ENCODE measurements at places on chromosomes 6 and 20.
A peak's percentile ranks its signal among the peaks of the same experiment; 100 is the strongest.

- DNase-seq: peak; percentile 64
Observed at GRCh38 chr6:160667639-160668481, 3.8 kb upstream of the LPA start.

- peak; percentile 41 for DNase-seq
Observed at GRCh38 chr6:8579372-8579771, 144.0 kb upstream of the SLC35B3 start.

- peak; percentile 73 for DNase-seq
Observed at GRCh38 chr20:64101731-64102621, 5.4 kb downstream of the NPBWR2 start.

- no peak for DNase-seq
Observed at GRCh38 chr6:144879436-144879835, 594.3 kb downstream of the UTRN start.

GRCh38 chr20:62276439-62276838 is 26.4 kb upstream of the ADRM1 start:
- no peak for DNase-seq

- peak; percentile 14 for DNase-seq
Observed at GRCh38 chr6:112563368-112563767, 216.2 kb downstream of the RFPL4B start.

- no peak for DNase-seq
Observed at GRCh38 chr6:109655761-109656262, 35.2 kb downstream of the AK9 start.

DNA sequence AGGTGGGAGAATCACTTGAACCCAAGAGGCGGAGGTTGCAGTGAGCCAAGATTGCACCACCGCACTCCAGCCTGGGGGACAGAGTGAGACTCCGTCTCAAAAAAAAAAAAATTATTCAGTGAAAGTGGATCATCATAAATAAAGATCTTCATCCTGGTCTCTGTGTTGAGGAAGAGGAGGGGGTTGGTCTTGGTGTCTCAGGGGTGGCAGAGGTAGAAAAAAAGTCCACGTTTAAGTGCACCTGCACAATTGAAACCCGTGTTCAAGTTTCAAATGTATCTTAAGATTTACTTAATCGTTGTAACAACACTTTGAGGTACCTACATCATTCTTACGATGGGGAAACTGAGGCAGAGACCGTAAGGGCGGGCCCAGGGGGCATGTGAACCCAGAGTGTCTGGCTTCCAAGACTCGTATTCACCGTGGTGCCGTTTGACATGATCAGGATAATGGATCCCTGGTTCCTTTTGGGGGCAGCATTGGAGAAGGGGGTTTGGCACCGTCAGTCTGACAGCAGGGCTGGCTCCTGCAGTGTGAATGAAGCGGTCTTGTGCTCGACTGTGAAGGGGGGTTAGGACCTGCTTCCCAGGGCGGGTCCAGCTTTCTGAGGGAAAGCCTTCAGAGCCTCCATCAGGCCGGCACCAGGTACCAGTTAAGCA is 32.9 kb upstream of the ID1 start:
- DNase-seq: peak; percentile 52

GRCh38 chr20:7889736-7890135 is 50.5 kb downstream of the HAO1 start:
- DNase-seq: no peak

- no peak for DNase-seq
Observed at GRCh38 chr20:17661121-17661744, 20.8 kb downstream of the RRBP1 start.

DNA sequence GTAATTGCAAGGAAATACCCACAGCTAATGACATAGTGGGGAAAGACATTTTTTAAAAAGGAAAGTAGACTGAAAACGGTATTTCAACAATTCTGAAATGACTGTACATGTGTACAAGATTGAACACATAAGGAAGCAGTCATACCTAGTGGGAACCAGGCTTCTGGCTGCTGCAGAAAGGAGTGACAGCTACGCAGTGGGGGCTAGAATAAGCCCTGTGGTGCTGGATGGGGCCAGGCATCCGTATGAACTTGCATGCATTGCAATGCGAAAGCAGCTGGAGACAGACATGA is 54.9 kb upstream of the GPR31 start:
- no peak for DNase-seq

DNA sequence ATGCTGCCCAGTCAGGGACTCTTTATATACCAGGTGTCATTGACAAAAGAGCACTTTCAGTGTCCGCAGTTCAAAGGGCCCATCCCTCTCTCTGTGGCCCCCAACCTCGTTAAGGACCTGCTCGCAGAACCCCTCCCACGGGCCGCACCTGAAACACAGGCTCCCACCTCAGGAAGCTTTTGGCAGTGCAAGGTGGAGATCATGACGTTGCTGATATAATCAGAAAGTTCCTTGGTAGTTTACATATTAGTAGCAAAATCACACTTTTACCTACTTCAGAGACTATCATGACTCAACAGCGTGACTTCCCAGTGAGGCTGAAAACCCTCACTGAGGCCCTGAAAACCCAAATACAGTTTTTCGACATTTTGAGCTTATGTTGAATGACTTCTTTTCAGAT is 4.1 kb downstream of the TTLL2 start:
- no peak for DNase-seq

DNA sequence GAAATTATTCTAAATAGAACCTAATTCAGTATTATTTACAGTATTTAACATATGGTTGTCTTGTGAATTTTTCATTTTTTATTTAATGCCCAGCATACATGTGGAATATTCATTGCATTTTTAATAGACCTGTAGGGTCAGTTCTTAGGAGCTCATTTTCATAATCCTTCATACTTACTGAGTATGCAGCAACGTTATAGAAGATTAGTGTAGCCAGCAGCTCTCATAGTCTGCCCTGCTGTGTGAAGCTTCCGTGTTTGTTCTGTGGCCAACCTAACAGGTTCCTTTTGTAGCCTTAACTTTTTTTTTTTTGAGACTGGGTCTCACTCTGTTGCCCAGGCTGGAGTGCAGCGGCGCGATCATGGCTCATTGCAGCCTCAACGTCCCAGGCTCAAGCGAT is 261.4 kb downstream of the ARID1B start:
- no peak for DNase-seq

- DNase-seq: no peak
Observed at GRCh38 chr6:18025596-18025995, 38.2 kb upstream of the KIF13A start.

GRCh38 chr6:72968704-72969103 is 256.6 kb downstream of the KHDC1L start:
- peak; percentile 79 for DNase-seq

DNA sequence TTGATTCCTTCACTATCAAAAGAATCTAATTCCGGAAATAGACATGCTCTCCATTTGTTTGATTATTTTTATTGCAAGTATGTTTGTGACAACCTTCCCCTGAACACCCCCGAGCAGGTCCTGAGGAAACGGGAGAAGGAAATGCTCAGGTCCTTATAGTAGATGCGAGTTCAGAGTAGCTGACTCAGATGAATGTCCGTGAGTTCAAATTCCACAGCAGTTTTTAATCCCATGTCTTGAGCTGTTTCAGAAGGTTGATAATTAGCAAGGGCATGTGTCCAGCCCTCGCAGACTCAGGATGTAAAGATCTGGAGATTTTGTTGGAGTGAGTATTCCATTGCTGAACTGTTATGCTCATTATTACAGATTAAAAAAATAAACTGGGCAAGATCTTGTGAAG is 169.3 kb downstream of the BCAS1 start:
- peak; percentile 56 for DNase-seq

DNA sequence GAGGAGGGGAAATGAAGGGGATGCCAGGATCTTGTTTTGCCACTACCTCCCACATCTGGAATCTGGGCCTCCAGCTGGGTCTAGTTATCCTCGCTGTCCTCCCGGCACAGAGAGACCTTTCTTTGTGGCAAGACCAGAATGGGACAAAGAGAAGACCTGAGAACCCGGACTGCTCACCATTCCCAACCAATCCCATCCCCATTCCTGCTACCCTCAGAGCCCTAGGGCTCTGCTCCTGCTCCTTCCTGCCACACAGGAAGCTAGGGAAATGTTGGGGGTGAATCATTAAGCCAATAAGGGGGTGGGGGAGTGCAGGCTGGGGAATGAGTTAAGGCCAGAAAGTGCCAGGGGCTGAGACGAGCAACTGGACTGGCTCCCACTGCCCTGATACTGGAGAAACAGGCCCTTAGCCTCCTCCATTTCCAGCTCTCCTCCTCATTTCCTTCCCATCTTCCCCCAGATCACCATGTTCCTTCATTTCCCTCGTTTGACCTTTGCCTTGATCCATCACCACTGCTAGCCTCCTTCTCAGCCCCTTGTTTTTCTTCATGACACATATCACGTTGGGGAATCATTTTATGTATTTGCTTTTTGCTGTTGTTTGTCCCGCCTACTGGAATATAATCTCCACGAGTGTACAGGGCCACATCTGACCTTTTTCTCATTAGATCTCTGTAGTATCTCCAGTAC is 4.6 kb upstream of the IER3 start:
- DNase-seq: no peak

DNA sequence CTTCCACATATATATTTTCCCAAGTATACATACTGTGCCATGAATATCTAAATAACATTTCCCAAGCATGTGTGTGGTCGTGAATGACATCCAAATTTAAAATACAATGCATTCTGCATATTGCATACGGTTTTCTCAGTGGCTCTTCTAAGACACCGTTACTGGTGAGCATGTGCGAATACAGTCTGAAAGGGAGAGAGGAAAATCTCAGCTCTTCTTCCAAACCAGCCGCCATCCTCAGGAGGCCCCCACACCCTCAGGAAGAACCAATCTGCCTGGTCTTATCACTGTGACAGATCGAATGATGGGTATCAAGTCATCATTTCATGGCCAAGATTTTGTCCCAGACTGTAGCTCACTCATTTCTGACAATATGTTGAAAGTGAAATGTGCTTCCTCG is 50.7 kb downstream of the ADAT2 start:
- no peak for DNase-seq

GRCh38 chr6:118353564-118353963 is 194.5 kb upstream of the PLN start:
- DNase-seq: no peak

DNA sequence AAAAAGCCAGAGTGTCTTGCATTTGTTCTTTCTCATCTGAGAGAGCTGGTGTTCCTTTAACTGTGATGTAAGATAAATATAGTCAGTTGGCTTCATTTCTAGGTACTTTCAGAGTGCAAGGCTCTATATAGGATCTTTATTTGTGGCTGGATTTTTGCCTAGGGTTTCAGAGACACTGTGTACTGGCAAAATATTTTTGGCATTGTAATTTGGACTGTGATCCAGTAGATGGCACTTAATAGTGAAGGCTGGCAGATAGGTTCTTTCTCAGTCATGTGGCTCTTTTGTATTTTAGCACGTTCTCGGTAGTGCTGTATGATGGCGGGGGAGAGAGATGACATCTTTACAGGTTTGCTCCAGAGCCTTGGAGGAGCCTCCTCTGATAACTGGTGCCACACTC is 26.8 kb upstream of the SLC35B3 start:
- no peak for DNase-seq
